Neural crest cell (in vitro differentiated cells): ENCODE measurements at places on chromosomes 6 and 20. TPM values are rescaled to one million over a fixed set of nuclear protein-coding genes. Genes with fewer than 3 reads are reported as not detected.

The BEND6 gene
- total RNA-seq: 1.8 and 2.3 TPM in 2 replicates

DNA sequence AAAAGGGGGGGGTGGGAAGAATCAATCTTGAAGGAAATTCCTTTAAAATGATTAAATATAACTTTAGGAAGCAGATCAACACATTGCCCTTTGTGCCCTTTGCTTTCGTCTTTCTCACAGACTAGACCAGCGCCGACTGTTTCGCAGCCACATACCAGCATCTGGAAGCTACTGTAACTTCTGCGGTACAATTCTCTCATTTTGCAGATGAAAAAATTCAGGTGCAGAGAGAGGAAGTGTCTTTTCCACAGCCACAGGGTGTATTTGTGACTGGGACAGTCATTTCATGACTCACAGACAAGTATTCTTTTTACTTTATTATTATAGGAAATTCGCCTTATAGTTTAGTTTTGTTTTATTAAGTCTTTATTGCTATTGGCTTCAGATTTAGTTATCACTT, 84.2 kb downstream of the UST start:
- DNase-seq: no peak

- no peak for DNase-seq
Measured at GRCh38 chr6:139882977-139883728, 508.7 kb upstream of the CITED2 start.

DNA sequence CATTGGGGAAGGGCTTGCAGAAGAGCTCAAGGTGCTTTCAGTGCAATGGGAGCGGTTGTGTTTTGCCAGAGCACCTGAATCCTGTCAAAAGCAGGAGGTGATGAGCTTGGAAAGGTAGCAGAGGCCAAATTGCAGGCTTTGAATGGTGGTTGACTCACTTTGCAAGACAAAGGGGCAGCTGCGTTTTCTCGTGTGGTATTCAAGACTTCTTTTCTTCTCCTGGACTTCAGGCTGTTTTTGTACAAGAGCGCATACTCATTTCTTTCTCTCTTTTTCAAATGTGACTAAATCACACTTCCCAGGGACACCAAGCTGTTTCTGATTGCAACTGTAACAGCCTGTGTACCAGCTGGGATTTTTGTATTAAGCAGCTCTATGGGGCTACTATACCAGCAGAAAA, 32.3 kb downstream of the GHRH start:
- no peak for DNase-seq
